ENCODE measurements at places on chromosomes 12 and 14.

GRCh38 chr12:47067176-47067575 is 12.2 kb upstream of the PCED1B start:
- DNase-seq, result no peak

- DNase-seq, result no peak
Observed at GRCh38 chr14:64673316-64673715, 30.9 kb upstream of the PLEKHG3 start.

GRCh38 chr12:49483619-49484018 is 55.2 kb upstream of the KCNH3 start:
- no peak for DNase-seq

- DNase-seq, result no peak
Observed at GRCh38 chr14:89143595-89143994, 273.4 kb downstream of the FOXN3 start.

DNA sequence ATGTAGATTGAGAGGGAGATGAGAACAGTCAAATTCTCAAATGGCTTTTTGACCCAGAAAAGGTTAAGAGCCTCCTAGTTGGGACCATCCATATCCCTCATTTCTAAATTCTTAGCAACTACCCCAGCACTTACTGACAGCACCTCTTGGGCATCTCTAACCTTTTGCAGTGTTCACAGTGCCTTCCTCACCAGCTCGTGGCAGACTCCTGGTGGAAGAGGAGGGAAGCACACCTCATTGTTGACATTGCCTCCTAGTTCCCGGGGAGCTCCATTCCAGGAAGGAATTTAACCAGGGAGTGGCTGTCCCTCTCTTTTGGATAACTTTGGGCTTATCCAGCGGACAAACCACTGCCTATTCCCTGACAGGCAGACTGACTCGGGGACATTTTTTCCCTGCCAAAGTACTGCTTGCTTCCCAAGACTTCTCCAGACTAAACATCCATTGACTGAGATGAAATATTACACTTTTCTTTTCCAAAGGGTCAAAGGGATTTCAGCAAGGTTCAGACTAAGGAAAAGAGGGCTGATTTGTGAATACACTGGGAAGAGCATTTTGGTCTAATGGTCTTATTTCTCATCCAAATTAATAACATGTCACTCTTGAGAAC is 9.0 kb upstream of the OR6J1 start:
- peak; percentile 25 for DNase-seq

GRCh38 chr14:82047777-82048470 is 514.3 kb upstream of the SEL1L start:
- no peak for DNase-seq

GRCh38 chr14:104680806-104681688 is 8.4 kb upstream of the INF2 start:
- no peak for DNase-seq

DNA sequence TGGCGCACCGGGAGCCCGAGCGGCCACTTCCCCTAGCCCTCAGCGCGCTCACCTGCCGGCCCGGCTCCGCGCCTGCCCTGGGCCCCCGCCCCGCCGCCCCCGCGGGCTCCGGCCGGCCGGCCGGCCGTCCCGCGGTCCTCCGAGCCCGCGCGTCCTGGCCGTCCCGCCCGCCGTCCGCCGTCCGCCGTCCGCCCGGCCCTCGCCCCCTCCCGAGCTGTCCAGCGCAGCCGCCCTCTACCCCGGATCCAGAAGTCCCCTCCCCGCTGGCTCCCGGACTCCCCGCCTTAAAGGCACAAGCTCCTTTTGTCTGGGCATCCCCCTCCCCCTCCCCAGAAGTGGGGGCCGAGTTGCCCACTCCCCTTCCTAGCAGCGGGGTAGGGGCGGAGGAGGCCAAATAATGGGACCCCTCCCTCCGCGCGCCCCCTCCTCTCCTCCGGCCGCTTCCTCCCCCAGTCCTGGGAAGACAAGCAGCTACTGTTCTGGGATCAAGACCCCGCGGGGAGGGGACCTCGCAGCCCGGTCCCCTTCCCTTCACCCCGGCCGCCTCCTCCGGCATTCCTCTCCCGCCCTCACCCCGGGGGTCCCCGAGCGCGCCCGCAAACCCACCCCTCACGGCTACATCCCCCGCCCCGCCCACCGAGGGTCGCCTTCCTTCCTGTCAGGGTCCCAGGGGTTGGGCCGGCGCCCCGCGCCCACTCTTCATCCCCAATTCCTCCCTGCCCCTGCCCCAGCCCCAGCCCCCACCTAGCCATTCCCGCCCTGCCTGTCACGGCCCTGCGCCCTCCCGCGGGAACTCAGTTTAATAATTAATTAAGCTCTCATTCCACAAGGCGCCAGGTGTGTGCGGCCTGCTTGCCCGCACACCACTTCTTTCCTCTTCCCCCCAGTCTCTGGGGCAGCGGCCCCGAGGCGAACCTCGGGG is at the start of gene ADCY6:
Gene ADCY6, minus strand, starts transcription at position 236 of the 922 bp plus-strand sequence. CDS start 5,655 bp downstream, outside the sequence.
- DNase-seq, result no peak

DNA sequence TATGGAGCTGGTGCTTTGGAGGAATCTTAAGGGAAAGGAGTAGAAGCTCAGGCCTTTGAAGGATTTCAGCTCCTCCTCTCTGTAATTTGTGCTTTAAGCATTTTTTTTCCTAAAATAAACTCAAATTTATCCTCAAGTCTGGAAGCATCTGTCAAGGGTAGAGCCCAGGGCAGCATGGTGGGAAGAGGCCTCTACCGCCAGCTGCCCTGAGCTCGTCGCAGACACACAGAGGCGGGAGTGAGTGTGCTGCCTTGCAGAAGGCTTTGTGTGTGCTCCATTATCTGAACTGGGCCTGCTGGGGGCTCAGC is 9.3 kb downstream of the DHRS2 start:
- no peak for DNase-seq

DNA sequence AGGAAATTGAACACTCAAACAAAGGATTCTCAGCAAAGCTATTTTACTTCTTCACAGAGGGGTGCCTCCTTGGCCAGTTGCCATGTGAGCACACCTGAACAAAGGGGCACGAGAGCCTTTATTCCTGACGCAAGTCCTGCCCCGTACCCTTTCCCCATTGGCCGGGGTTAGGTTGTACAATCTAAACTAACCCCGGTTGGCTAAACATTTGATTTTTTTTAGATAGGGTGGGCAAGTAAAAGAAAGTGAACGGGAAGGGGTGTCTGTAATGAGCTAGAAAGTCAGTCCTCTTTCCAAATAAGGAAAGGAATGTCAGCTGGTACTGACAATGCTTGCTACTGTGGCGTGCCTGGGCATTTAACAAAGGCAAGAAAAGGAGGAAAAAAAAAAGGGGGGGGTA is 135.5 kb upstream of the CDKN3 start:
- DNase-seq, result no peak

DNA sequence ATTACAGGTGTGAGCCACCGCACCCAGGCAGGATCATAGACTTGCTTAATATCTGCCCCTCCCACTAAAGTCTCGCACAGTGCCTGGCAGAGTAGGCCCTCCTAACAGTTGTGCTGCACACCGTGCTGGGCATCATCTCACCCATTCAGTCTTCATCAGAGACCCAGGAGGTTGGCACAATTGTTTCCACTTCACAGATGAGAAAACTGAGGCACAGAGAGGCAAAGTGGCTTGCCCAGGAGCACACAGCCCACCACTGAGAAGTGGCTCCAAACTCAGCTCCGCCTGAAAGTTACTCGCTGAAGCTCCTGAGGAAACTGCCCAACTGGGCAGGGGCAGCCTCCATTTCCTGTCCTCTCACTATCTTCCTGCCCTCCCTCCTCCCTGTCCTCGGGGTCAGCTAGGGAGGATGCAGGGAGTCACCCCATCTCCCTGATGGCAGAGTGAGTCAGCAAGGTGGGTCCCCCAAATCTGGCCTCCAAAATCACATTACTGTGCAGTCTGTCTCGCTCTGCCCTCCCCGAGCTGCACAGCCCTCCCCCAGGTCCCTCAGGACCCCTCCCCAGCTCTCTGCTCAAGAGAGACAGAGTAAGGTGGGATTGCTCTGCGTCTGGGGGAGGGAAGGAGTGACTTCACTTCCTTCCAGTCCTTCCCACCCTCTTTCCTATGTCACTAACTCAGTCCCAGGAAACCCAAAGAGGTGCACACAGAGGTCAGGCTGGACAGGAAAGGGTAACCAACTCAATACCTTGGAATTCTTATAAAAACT is 5.7 kb downstream of the SLC8B1 start:
- DNase-seq, result no peak

GRCh38 chr12:95506707-95507523 is 33.0 kb downstream of the METAP2 start:
- DNase-seq, result no peak

DNA sequence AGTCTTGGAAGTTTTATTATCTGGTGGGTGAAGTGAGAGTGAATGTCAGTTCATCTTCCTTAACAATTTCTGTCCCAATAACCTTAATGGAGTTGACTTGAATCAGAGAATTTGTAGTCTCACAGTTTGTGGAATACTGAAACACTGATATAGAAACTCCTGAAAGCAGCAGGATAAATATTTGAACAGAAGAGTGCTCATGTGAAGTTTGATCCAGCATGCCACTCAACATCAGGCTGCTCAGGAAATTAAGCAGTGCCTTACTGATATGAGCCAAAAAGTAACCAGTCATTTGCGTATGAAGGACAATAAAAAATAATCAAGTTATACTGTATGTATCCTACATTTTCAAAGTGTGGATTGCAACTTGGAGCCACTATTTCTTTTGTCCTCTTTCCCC is 15.7 kb downstream of the MUCL1 start:
- no peak for DNase-seq

DNA sequence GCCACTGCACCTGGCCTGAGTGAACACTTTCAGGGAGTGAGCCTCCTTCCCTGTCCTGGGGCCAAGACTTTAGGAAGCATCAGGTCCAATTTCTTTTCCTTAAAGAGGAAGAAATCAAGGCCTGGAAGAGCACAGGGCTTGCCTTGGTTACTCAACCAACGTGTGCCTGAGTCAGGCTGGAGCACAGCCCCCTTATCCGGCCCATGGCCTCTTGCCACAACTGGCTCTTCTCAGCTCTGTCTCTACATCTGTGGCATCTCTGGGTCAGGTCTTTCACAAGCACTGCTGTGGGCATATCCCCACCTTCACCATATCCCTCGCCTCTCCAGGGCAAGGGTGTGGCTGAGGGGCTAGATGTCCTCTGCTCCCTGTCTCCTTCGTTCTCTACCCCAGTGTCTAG is 6.8 kb downstream of the MYH6 start:
- DNase-seq, result no peak

GRCh38 chr12:108348842-108349241 is 9.7 kb upstream of the CMKLR1 start:
- no peak for DNase-seq

GRCh38 chr12:112198120-112198733 is 72.9 kb downstream of the TRAFD1 start:
- peak; percentile 9 for DNase-seq

DNA sequence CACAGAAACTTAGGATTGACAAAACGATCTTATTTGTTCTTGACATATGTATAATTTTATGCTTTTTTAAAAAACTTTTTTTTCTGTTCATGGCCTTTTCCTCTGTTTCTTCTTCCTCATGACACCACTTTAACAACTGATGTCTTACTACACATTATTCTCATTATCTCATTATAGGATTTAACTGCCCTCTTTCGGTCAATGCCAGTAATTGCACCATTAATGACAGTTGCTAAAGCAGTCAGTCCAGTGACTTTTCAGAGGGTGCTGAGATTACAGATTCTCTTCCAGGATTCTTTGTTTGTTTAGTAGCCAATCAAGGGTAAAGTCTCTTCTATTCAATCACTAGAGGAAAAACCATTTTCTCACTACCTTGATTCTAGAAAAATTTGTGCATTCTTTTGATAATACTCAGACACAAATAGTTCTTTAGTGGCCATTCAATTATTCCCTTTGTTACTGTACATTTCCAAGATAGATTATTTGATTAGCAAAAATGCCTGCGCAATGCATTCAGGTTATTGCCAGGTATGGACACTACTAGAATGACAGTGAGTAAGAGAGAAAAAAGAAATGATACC is 50.1 kb downstream of the KLRG1 start:
- peak; percentile 20 for DNase-seq

GRCh38 chr14:35298351-35298750 is 6.2 kb downstream of the PSMA6 start:
- DNase-seq, result no peak

- DNase-seq, result no peak
Observed at GRCh38 chr12:109995361-109995685, 845 bp downstream of the GIT2 start.

- DNase-seq, result no peak
Observed at GRCh38 chr12:48780381-48781025, 8.4 kb downstream of the ADCY6 start.

GRCh38 chr12:65655074-65655493 is 169.2 kb upstream of the HMGA2 start:
- no peak for DNase-seq

DNA sequence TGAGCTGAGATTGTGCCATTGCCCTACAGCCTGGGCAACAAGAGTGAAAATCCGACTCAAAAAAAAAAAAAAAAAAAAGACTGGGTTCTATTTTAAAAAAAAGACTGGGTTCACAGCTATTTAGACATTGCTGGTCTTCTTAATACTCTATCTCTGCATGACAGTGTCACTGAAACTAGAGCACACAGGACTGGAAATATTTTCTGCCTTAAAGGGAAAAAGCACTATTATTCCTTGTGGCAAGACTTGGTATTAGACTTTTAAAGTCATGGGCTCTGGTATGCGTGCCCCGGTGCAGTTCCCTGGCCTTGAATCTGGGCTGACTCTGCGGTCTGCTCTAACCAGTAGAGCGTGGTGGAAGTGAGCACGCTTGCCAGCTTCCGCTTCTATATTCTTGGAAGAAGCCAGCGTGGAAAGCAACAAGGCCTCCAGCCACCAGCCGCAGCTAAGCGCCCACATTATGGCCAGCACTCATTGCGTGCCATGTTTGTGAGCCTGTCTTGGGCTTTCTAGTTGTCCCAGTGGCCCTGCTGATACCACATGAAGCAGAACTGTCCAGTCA is 31.3 kb downstream of the PRKAB1 start:
- DNase-seq, result no peak

DNA sequence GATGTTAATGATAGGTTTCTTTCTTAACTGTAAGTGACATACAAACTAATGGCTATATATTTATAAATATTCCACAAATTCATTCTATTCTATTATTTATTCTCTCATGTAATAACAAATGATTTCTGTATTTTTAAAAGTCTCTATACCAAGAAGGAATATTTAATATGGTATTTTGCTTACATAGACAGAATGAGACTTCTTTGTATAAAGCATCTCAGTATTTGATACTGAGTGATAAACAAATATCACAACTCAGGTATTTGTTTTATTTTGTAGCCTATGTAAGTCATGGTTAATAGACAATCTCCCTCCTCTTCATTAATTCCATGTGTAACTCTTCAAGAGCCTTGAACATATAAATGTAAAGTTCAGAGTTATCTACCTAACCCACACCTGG is 18.0 kb downstream of the ATL1 start:
- DNase-seq, result no peak
